CMK (cell line): ENCODE measurements at places on chromosomes 1 and 21.

GRCh38 chr1:7387053-7387927 is 383.8 kb upstream of the VAMP3 start:
- no peak for DNase-seq

GRCh38 chr1:185969524-185969991 is 235.4 kb downstream of the HMCN1 start:
- no peak for DNase-seq

DNA sequence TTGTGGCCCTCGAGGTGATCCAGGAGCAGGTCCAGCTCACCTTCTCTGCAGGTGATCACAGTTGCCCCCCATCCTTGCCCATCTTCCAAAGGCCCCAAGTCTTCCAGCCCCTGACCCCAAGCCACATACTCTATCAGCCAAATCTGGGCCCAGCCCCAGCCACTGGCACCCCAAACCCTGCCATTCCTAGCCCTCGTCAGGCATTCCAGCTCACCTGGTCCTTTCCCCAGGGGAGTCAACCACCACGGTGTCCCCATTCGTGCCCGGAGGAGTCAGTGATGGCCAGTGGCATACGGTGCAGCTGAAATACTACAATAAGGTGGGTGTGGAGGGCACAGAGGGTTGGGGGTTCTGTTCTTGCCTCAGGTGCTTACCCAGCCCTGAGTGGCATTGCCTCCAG is 12.2 kb downstream of the CELSR2 start:
- no peak for DNase-seq

- no peak for DNase-seq
Measured at GRCh38 chr1:192516776-192517297, 58.7 kb upstream of the RGS1 start.

GRCh38 chr1:151537112-151537511 is 3.0 kb upstream of the TUFT1 start:
- DNase-seq, result no peak

DNA sequence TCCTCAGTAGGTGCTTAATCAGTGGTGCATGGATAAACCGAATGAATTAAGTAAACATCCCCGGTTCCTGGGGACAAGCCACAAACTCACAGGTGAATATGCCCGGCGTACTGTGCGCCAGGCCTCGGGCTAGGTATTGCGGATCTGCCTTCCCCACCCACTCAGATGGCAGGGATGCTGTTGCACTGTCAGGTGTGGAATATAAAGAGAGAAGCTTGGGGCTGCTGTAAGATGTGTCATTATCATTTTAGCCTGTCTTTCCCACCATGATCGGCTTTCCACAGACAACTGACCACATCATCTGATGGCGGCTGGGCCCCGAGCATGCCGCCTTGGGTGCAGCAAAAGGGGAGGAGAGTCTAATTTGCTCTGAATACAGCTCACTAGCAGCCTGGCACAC is 45.4 kb upstream of the LRP8 start:
- DNase-seq, result no peak

- no peak for DNase-seq
Measured at GRCh38 chr21:42321231-42321630, 6.0 kb upstream of the TFF3 start.
